ENCODE measurements at places on chromosomes 5 and 9.

- DNase-seq = no peak
- H3K27ac ChIP-seq = no peak overlapping the region
- H3K36me3 ChIP-seq = no peaks in the 10 kb centered on the region
- H3K4me3 ChIP-seq = no peak overlapping the region
Observed at GRCh38 chr9:110828264-110828663, 159.7 kb downstream of the MUSK start.

- H3K4me3 ChIP-seq = no peak overlapping the region
- H3K4me1 ChIP-seq = no peaks in the 10 kb centered on the region
- no peaks in the 10 kb centered on the region for H3K27me3 ChIP-seq
- no peak for DNase-seq
- H3K27ac ChIP-seq = no peak overlapping the region
Observed at GRCh38 chr5:32646061-32646969, 61.0 kb downstream of the SUB1 start.

- no peaks in the 10 kb centered on the region for H3K4me1 ChIP-seq
- no peak overlapping the region for H3K4me3 ChIP-seq
- DNase-seq = no peak
- H3K27me3 ChIP-seq = no peaks in the 10 kb centered on the region
- H3K27ac ChIP-seq = no peak overlapping the region
Observed at GRCh38 chr5:172444110-172444510, 10.2 kb downstream of the SH3PXD2B start.

DNA sequence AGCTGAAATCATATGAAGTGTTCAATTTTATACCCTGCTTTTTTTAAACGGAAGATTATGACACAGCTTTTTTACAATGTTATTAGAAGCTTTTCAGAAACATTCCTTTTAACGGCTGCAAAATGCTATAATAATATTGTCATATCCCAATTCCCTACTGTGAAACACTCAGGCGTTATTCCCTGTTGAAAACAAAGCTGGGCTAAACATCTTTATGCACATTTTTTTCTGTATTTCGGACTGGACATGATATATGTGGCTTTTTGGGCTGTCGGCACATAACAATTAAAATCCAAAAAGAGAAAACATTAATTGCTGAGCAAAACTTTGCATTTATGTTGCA lies 12.0 kb upstream of the CTSL start:
- H3K27me3 ChIP-seq = no peaks in the 10 kb centered on the region
- H3K27ac ChIP-seq = no peak overlapping the region
- no peaks in the 10 kb centered on the region for H3K36me3 ChIP-seq
- peaks cover 14% of the 10 kb centered on the region for H3K4me1 ChIP-seq
- no peak for DNase-seq
- no peak overlapping the region for H3K4me3 ChIP-seq

GRCh38 chr9:104833696-104834095 lies 69.8 kb downstream of the NIPSNAP3B start:
- no peak for DNase-seq
- H3K27ac ChIP-seq = no peak overlapping the region
- H3K27me3 ChIP-seq = no peaks in the 10 kb centered on the region

DNA sequence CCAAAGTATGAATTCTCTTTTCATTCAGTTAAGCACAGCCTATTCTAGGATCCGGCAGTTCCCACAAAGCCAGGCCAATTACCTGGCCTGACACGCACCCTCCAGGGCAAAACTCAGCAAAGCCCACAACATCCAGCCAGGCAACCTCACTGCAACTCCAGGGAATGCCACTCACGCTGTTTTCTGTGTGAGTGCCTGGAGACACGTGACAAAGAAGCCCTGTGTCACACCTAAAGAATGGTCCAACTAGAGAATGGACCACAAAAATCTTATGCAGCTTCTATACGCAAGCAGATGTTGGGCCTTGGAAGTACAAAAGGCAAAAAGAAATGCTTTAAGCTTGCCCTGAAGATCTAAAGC lies 20.2 kb downstream of the RETREG1 start:
- H3K27me3 ChIP-seq = no peaks in the 10 kb centered on the region
- peaks cover 4% of the 10 kb centered on the region for H3K36me3 ChIP-seq
- peaks cover 18% of the 10 kb centered on the region for H3K4me1 ChIP-seq
- H3K4me3 ChIP-seq = no peak overlapping the region
- H3K27ac ChIP-seq = no peak overlapping the region
- DNase-seq = no peak

DNA sequence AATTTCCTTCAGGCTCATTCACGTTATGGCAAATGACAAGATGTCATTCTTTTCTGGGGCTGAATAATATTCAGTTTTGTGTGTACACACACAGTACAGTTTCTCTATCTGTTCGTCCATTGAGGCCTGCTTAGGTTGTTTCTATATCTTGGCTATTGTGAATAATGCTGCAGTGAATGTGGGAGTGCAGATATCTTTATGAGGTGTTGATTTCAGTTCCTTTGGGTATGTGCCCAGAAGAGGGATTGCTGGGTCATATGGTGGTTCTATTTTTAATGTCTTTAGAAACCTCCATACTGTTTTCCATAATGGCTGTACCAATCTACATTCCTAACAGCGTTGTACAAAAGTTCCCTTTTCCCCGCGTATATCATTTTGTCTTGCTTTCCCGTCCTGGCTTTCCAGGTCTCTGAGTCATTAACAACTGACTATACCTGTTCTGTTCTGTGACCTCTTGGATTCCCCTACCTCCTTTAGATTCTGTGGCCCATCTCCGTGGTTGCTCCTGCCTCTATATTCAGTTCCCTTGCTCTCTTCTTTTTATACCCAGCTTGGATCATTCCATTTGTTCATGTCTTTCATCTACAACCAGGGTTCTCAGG lies 6.8 kb downstream of the SNX30 start:
- no peak for DNase-seq
- H3K4me1 ChIP-seq = peaks cover 42% of the 10 kb centered on the region
- no peak overlapping the region for H3K27ac ChIP-seq
- no peaks in the 10 kb centered on the region for H3K36me3 ChIP-seq

GRCh38 chr5:143757116-143757515 lies 54.8 kb upstream of the HMHB1 start:
- H3K4me1 ChIP-seq = no peaks in the 10 kb centered on the region
- H3K27me3 ChIP-seq = no peaks in the 10 kb centered on the region
- H3K36me3 ChIP-seq = no peaks in the 10 kb centered on the region
- no peak for DNase-seq
- no peak overlapping the region for H3K27ac ChIP-seq

DNA sequence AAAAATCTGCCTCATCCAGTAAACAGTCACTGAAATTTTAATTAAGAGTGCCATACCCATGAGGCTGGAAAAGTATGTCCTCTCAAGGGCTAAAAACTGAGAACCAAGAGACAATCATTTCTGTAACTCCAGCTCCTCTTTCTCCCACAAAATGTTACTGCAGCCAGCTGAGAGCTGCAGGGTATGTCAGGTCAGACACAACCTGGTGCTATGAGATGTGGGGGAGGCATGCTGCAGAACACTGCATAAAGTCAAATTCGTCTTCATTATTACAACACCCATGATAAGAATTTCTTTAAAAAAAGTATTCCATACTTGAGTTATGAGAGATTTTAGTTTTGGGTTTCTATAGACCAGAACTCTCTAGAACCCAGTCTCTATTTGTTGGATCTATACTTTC lies 162.2 kb downstream of the CDC42SE2 start:
- no peaks in the 10 kb centered on the region for H3K27me3 ChIP-seq
- no peak overlapping the region for H3K4me3 ChIP-seq
- no peak for DNase-seq
- peaks cover 6% of the 10 kb centered on the region for H3K4me1 ChIP-seq
- H3K27ac ChIP-seq = no peak overlapping the region
- peaks cover 34% of the 10 kb centered on the region for H3K36me3 ChIP-seq

DNA sequence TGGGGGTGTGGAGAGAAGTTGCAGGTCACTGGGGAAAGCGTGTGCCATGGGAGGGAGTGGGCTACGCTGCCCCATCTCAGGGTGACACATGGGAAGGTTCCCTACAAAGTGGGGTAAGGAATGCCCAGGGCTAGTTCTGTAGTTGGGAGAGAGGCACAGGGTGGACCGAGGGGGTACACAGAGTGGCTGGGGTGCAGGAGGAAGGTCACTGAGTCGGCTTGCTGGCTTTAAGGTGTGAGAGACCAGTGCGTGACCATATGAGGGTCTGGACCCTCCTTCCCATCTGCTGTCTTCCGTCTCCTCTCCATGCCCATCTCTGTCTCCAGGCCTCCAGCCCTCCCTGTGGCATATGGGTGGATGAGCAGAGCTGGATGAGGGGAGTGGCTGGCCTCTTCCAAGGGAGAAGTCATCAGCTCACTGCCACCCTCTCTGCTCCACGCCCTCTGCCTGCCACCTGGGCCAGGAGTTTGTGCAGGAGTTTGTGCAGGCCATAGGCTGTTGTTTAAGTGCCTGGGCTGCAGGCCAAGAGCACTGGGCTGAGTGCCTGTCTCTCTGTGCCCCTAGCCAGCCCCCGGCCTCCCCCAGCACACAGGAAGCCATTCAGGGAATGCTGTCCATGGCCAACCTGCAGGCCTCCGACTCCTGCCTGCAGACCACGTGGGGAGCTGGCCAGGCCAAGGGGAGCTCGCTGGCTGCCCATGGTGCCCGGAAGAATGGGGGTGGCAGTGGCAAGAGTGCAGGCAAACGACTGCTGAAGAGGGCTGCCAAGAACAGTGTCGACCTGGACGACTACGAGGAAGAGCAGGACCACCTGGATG lies 96.8 kb downstream of the PHF2 start:
- H3K4me3 ChIP-seq = no peak overlapping the region
- DNase-seq = no peak
- H3K27ac ChIP-seq = no peak overlapping the region
- H3K36me3 ChIP-seq = peaks cover 6% of the 10 kb centered on the region
- H3K4me1 ChIP-seq = no peaks in the 10 kb centered on the region

DNA sequence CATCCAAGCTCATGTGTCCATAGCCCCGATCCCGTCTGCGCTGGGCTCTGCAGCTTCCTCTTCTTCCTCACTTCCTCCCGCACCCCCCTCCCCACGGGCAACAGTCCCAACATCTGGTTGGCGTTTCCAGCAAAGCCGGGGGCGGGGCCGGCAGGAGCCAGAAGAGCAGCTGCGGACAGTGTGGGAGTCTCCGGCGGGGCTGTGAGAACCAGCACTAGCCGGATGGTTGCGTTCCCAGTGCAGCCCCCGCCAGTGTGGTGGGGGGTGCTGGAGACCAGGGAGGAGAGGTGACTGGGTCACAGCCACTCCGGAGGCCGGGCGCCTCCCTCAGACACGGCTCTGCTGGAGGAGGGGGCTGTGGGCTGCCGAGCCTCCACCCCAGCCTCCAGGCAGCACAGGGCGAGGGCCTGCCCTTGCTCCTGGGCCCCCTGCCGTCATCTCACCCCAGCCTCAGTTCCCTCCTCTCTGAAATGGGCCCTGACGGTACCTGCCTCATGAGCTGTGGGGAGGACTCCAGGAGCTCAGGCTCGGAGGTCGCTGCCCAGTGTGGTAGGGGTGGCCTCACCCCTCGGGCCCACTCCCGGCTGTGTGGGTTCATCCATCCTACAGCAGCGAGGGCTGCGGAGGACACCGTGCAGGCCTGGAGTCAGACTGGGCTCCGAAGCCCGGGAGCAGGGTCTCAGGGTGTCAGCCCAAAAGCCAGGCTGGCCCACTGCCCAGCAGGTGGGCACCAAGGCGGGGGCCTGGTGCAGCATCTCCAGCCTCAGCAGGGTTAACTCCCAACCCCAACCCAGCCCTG lies 41.5 kb upstream of the NOTCH1 start:
- peak overlapping the region; percentile 59 for H3K27ac ChIP-seq
- no peak for DNase-seq
- H3K27me3 ChIP-seq = no peaks in the 10 kb centered on the region
- H3K36me3 ChIP-seq = no peaks in the 10 kb centered on the region
- H3K4me3 ChIP-seq = no peak overlapping the region

GRCh38 chr9:119368681-119369581 lies at the start of gene BRINP1:
BRINP1 (minus strand) TSS chr9:119369435; CDS start chr9:119313355, 56,080 bp downstream.
- H3K27ac ChIP-seq = no peak within 1 kb of the TSS
- H3K4me3 ChIP-seq = no peak within 1 kb of the TSS
- H3K4me1 ChIP-seq = no peaks in the 10 kb centered on the region
- DNase-seq = no peak
- no peaks in the 10 kb centered on the region for H3K27me3 ChIP-seq

DNA sequence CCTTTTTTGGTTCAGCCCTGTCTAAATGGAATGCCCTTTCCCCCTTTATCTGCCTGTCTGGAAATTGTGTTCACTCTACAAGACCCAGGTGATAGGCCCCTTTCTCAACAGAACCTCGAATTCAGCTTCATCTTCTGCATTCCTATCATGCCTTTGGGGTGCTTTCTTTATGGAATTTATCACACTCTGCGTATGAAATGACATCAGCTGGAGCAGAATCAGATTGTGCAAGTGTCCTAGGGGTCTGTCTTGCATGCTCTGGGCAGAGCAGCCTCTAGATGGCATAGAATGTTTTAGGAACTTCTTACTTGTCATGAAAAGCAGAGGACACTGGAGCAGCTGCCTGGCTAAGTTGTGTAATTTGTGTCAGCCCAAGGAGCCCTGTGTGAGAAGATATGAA lies 84.9 kb downstream of the ISL1 start:
- no peak overlapping the region for H3K4me3 ChIP-seq
- DNase-seq = no peak
- no peaks in the 10 kb centered on the region for H3K27me3 ChIP-seq
- no peaks in the 10 kb centered on the region for H3K4me1 ChIP-seq

GRCh38 chr5:173451651-173452050 lies 123.4 kb upstream of the STC2 start:
- no peaks in the 10 kb centered on the region for H3K27me3 ChIP-seq
- H3K27ac ChIP-seq = no peak overlapping the region
- no peaks in the 10 kb centered on the region for H3K36me3 ChIP-seq
- H3K4me1 ChIP-seq = no peaks in the 10 kb centered on the region

- no peaks in the 10 kb centered on the region for H3K27me3 ChIP-seq
- no peaks in the 10 kb centered on the region for H3K36me3 ChIP-seq
- no peaks in the 10 kb centered on the region for H3K4me1 ChIP-seq
- DNase-seq = no peak
- H3K4me3 ChIP-seq = no peak overlapping the region
Observed at GRCh38 chr9:86624630-86625029, 270.4 kb upstream of the TUT7 start.

DNA sequence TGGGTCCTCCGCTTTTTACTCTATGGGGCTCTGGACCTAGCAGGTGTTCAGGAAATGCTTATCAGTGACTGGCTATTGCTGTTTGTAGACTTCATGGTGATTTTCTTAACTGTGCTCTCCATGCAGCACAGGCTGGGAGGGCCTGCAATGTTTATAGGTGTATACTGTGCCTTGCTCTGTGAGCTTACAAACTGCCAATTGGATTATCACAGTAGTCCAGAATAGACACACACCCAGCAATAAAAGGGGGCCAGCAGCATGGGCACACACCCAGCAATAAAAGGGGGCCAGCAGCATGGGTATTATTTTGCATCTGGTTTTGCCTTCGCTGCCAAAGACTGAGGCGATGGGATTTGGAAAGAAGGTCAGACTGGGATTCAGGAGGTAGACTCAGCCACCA lies 100.0 kb downstream of the CRB2 start:
- H3K36me3 ChIP-seq = no peaks in the 10 kb centered on the region
- no peaks in the 10 kb centered on the region for H3K4me1 ChIP-seq
- H3K27me3 ChIP-seq = no peaks in the 10 kb centered on the region
- no peak overlapping the region for H3K4me3 ChIP-seq

DNA sequence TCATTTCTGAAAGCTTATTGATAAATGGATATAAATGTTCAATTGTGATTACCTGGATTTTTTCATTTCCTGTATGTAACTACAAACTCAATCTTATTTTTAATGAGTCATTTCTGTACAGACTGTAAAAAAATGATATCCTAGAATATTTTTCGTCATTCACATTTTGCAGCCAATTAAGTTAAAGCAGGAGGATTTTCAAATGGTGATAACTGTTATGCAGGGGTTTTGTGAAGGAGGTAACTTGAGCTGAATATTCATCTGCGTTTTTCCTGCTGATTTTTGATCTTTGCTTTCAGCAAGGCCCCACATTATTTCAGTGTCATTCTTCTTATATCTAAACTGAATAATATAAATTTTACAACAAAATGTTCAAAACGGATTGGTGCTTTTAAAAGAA lies 74.1 kb downstream of the SLF1 start:
- peaks cover 14% of the 10 kb centered on the region for H3K36me3 ChIP-seq
- no peak overlapping the region for H3K4me3 ChIP-seq
- no peak for DNase-seq
- H3K27ac ChIP-seq = no peak overlapping the region
- H3K27me3 ChIP-seq = no peaks in the 10 kb centered on the region
- no peaks in the 10 kb centered on the region for H3K4me1 ChIP-seq

All from CD8-positive, alpha-beta memory T cell (primary cell).